ENCODE measurements at places on chromosomes 4 and X.

DNA sequence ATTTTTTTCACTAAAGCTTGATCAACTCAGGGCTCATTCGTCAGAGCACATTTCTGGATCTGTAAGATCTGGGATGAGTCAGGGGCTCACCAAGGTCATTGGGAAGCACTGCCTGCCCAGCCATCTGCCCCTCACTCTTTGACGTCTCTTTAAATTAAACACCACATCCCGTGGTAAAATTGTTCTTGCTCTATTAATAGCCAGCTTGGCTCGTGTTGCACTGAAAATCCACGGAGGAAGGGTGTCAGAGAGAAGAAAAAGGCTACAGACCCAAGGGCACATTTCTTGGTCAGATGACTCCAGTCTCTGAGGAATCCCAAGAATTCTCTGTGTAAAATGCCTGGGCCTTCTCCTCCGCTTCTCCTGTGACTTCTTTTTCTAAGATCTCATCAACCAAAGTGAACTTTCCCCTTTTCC is 45.7 kb upstream of the GATB start:
- DNase-seq: no peak

- DNase-seq: no peak
Observed at GRCh38 chr4:124931050-124931449, 218.5 kb upstream of the ANKRD50 start.

- no peak for DNase-seq
Observed at GRCh38 chr4:8656711-8657380, 64.3 kb downstream of the CPZ start.

GRCh38 chrX:65706041-65706828 is 38.8 kb downstream of the MSN start:
- no peak for DNase-seq

- DNase-seq: no peak
Observed at GRCh38 chr4:7410446-7410845, 24.3 kb downstream of the PSAPL1 start.

- no peak for DNase-seq
Observed at GRCh38 chr4:135382280-135382959, 1180.8 kb upstream of the PABPC4L start.

DNA sequence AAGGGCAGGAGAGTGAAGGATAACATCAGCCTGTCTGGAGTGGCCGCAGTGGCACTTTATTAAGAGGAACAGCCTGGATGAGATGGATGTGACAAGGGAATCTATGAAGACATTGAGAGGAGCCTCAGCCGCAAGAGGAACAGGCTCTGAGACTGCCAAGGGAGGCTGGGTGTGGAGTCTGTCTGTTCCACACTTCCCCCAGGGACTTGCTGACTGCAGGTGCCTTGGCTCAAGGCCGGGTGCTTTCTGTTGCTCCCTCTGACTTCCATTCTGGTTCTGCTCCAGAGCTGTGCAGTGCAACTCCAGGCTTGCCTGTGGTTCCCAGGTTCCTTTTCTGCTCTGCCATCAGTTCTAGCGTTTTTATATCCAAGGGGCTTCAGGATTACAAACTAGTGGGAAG is 54.6 kb downstream of the FRMPD3 start:
- no peak for DNase-seq

DNA sequence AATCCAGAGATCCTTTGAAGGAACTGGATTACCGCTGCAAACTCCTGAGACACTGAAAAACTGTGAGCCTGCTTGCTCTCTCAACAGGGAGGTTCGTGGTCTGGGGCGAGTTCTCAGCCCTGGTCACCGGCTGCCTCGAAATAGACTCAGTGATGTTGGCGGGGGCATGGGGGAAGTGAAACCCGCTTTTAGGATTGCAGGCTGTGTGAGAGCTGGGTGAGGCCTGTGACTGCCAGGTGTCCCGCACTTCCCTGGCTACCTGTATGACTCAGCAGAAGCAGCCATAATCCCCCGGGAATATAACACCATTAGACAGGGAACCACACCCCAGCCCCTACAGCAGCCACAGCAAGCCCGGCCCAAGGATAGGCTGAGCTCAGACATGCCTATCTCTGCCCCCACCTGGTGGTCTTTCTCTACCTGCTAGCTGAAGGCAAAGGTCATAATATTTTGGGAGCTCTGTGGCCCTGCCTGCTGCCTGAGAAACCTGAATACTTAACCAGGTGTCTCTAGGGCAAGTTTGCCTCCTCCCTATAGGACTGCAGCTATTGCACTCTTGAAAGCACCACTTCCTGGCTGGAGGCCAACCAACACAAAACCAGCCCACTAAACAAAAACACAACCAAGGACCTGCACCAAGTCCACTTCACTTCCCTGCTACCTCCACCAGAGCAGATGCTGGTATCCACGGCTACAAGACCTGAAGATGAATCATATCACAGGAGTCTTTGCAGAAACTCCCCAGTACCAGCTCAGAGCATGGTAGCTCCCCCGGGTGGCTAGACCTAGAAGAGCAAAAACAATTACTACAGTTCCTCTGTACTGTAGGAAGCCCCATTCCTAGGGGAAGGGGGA is 202.0 kb downstream of the RRAGB start:
- no peak for DNase-seq

DNA sequence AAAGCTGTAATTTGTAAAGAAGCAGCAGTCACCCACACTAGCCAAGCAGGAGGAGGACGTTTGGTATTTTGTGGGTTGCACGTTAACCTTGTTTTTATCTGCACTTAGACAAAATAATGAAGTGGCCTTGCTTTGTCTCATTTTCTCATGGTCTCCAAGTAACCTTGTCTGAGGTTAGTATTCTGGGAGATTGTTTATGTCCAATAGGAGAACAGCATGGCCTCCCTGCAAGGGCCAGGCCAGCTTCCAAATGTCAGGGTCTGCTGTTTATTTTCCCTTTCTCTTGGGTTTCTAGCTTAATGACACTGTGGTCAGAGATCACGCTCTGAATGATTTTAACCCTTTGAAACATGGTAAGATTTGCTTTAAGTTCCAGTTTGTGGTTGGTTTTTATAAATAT is 29.9 kb downstream of the PNMA6E start:
- no peak for DNase-seq

DNA sequence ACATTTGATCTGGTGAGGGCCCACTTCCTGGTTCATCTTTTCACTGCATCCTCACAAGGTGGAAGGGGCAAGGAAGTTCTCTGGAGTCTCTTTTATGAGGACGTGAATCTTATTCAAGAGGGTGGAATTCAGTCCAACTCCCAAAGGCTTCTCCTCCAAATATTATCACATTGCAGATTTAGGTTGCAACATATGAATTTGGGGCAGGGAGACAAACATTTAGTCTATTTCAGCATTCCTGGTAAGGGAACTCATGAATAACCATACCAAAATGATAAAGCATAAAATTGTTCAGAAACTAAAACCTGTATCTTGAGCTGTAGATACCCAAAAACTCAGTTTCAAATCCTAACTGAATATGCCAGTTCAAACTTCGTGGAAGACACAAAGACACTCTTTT is 246.8 kb downstream of the QDPR start:
- DNase-seq: no peak

DNA sequence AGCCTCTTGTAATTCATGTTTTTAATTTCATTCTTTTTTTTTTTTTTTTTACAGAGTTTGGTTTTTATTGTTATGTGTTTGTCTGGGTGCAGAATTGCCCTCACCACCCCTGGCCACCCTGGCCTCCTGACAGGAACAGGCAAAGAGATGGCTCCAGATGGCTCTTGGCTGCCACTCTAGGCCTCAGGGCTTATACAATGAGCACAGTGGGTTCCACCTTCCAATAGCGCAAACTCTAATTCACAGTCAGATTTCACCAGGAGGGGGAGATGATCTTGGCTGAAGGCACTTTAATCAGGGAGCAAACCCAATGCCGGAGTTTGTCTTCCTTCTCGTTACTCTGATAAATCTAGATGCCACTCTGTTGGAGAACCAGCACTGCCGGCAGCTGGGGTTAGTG is 24.8 kb downstream of the CPE start:
- DNase-seq: no peak

- DNase-seq: no peak
Observed at GRCh38 chrX:14948691-14949090, 75.5 kb downstream of the MOSPD2 start.

DNA sequence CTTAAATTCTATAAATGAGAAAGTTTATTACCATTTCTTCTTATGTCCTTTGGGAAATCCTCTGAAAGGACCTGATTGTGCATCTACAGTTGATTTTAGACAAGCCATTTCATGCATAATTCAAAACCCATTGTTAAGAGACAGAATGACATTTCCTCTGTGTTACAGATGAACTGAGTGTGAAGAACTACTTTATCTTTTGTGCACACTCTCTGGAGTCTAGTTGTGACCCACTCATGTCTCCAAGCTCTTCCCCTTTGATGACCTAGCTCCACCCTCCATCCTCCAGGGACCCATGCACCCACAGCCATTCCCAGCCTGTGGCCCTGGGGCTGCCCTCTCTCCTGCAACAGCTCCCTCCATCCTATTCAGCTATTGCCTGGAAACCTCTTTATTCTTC is 57.5 kb upstream of the BMPR1B start:
- DNase-seq: no peak

GRCh38 chrX:1803741-1804140 is 188.9 kb downstream of the ASMT start:
- no peak for DNase-seq

DNA sequence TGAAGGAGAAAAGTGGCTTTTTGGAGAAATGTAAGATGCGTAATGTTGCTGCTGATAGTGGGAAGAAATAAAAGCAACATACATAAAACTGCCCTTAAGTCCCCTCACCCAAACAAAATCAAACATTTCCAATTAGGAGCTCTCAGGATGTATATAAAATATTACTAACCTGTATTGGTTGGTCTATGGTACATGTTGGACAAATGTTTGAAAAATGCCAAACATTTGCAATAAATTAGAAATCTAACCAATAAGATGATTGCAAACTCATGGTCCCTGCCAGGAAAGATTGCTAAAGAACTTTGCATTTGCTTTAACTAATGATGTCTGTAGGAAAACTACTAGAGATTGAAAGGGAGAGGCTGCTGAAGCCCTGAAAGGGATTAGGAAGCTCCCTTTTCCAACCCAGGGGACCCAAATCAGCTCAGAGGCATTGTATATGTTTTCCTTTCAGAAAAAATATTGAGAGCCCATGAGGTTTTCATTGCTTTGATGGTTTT is 1.8 kb downstream of the SFRP2 start:
- no peak for DNase-seq

DNA sequence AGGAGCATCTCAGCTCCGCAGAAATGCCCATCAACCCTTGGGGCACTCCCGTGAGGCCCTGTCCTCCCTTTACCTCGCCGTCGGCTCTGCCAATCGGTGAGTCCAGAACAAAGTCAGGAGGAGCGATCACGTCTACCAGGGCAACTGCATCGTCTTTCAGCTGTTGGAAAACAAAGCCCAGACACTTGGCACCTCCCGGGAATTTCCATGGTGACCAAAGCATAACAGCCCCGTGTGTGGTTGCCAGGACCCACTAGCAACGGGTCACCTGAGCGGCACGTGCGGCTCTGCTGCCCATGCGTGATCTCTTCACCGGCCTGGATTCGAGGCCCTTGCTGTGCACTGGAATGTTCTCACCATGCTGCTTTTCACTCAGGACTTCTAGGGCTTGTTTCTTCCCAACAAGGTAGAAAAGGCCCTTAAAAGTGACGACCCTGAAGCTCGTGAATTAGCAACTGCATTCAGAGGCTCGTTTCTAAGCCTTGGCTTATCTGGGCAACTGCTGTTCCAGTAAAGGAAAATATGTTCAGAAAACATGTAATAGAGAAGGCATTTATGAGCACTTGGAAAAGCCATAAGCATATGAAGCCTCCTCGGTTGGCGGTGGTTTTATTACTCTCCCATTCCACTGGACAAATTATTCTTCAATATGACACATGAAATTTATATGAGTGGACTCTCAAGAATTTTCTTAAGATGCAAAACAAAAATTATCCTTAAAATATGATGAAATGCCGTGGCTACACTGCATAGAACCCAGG is 69.5 kb downstream of the ACOX3 start:
- no peak for DNase-seq

GRCh38 chr4:6236816-6237390 is 32.7 kb upstream of the WFS1 start:
- no peak for DNase-seq

DNA sequence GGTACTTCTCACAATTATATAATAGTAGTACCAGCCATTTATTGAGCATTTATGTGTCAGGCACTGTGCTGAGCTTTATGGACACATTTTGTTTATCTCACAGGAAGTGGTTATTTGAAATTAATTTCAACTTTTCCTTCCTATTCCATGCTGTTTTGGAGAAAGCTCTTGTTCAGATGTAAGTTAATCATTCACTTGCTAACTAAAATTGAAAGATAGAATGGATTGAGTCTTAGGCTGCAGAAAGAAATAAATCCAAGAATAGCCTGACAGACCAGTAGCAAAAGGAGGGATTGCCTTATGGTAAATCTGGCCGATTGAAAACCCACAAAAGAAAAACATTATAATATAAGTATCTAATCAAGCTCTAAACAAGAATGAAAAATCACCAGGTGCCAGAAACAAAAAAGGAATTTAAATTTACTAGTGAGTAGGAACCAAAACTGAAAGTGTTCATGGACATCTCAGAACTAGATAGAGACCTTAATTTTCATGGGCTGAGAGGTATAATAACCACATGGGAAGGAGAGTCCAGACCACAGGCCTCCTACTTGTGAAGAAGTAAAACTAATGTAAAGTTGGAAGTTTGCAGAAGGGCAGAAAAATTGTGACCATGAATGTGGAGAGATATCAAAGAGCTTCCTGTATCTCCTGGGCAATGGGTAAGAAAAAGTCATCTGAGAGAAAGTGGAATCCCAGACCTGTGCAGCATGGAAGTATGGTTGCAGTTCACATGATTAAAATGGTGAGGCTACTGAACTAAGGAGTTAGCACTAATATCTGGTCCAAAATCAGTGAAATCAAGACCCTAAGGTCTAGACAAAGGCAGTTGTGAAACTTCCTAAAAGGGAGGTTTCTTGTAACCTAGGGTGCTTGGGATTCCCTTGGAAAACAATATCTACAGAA is 38.0 kb downstream of the RADX start:
- no peak for DNase-seq

DNA sequence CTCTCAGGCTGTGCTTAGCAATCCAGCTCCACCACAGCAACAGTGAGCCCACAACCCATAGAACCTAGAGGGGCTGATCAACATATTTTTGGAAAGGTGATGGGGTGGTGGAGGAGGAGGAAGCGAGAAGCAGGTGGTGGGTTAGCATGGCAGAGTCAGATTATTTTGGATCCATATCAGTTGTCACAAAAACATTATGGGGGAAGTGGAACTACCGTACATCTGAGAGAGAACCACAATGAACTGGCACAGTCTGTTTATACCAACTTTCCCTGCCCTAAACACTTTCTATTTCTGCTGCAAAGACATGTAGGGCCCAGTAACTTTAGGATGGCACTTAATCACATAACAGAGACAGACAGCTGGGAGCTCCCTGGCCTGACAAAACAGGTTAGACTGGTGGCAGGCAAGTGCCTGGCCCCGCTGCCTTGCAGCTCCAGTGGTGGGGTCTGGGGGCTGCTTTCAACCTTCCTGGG is 4.3 kb downstream of the SLC9A7 start:
- DNase-seq: no peak

- no peak for DNase-seq
Observed at GRCh38 chr4:76233967-76234678, 17.4 kb upstream of the FAM47E start.

GRCh38 chr4:183142571-183143550 is 43.8 kb downstream of the WWC2 start:
- no peak for DNase-seq

All from activated CD4-positive, alpha-beta T cell treated with anti-CD3 and anti-CD28 coated beads, Interleukin-2, amount 10 ng/mL, durations not matched to agents 7 days and 5 days (primary cell).